ENCODE measurements at places on chromosomes 4 and X.

GRCh38 chr4:56302760-56303159, 84.5 kb downstream of the AASDH start:
- no peak for DNase-seq

- DNase-seq = no peak
Observed at GRCh38 chr4:8181844-8182243, 17.2 kb upstream of the SH3TC1 start.

GRCh38 chrX:154125391-154126040, 18.5 kb upstream of the OPN1LW start:
- no peak for DNase-seq

- DNase-seq = no peak
Observed at GRCh38 chrX:42466332-42467046, 311.5 kb downstream of the PPP1R2C start.

- no peak for DNase-seq
Observed at GRCh38 chrX:16196829-16197228, 29.5 kb downstream of the MAGEB17 start.

GRCh38 chr4:166197166-166197565, 324.1 kb downstream of the TLL1 start:
- DNase-seq = no peak

Measured in stimulated activated CD8-positive, alpha-beta memory T cell treated with anti-CD3 and anti-CD28 coated beads, Interleukin-4, amount 100 ng/mL, for 4 hours (primary cell).